ENCODE measurements at places on chromosomes 6 and 20.

- DNase-seq: no peak
These were observed 9.0 kb downstream of the GNAS-AS1 start for GRCh38 chr20:58841539-58842264.

- no peak for DNase-seq
These were observed 231.3 kb downstream of the TFAP2C start for GRCh38 chr20:56860413-56860812.

GRCh38 chr6:156509496-156509895 lies 267.7 kb upstream of the ARID1B start:
- no peak for DNase-seq

GRCh38 chr20:49616154-49617007 lies 48.4 kb upstream of the PTGIS start:
- DNase-seq: no peak

DNA sequence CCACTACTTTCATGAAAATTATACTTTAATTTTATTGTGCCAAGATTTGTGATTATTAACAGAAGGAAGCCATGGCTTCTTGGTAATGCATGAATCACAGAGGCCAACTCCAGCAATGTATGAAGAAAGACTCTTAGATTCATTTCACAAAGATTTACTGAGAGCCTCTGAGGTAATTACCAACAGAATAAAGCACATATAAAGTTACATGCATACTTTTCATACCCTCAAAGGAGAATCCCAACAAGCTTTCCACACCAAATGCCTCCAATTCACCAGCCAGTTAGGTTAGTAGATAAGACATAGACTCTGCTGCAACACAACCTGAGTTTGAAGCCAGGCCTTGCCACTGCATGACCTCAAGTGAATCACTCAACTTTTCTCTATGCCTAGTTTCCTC lies 41.9 kb downstream of the HBS1L start:
- no peak for DNase-seq

DNA sequence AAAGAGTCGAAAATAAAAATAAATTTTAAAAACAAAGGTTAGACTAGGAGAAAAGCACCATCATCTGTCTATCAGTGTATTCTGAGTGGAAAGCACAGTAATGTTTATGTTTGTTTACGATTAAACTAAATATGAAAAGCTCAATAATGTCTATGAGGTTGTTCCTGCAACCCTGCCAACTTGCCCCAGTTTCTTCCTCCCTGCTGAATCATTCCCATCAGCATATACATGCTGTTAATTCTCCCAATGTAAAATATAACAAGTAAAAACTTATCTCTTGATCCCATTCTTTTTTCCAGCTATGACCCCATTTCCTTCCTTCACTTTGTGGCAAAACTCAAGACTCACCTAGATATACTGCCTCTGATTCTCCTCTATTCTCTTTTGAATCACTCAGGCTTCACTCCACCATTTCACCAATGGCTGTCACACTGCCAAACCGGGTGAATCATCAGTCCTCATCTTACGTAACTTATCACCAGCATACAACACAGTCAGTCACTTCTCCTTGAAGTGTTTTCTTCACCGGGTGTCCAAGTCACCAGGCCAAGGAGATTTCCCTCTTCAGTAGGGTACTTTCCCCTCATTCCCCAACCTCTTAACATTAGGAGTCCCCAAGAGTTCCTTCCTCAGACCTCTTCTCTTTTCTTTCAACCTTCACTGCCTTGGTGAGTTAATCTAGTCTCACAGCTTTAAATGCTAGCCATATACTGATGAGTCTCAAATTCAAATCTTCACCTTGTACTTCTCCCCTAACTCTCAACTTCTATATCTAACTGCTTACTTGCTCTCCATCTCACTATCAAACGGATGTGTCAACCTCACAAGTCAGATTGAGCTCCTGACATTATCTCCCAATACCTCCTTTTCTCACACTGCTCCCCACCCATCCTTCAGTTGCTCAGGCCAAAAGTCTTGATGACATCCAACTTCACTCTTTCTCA lies 6.2 kb downstream of the TMEM242 start:
- peak; percentile 67 for DNase-seq

GRCh38 chr20:35991142-35991771 lies 22.9 kb downstream of the CNBD2 start:
- peak; percentile 41 for DNase-seq

DNA sequence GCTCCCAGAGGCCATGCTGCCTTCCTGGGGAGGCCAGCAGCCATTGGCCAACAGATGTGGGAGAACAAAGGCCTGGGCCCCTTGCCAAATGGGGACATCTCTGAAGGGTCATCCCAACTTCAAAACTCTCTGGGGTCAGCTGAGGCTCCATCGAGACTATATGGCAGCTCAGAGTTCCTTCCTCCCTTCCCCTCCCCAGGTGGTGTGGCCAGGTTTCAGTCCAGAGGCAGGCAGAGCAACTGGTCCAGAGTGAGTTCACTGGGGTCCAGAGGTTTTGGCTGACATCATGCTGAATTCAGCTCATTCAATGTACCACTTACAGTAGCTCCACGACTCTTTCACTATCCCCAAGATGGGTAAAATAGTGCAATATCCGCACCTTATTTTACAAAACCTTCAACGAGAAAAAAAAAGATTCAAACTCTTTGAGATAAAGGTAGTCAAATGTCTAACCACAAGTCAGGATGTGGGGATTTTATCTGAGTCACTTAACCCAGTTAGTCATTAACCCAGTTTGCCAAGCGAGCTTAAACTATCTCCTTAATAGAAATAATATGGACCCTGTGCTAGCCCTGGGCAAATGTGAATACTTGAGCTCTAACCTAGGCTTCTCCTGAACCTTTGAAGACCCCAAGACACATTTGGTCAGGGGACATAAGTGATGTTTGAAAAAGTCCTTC lies 108.4 kb upstream of the PLEKHG1 start:
- DNase-seq: peak; percentile 36

DNA sequence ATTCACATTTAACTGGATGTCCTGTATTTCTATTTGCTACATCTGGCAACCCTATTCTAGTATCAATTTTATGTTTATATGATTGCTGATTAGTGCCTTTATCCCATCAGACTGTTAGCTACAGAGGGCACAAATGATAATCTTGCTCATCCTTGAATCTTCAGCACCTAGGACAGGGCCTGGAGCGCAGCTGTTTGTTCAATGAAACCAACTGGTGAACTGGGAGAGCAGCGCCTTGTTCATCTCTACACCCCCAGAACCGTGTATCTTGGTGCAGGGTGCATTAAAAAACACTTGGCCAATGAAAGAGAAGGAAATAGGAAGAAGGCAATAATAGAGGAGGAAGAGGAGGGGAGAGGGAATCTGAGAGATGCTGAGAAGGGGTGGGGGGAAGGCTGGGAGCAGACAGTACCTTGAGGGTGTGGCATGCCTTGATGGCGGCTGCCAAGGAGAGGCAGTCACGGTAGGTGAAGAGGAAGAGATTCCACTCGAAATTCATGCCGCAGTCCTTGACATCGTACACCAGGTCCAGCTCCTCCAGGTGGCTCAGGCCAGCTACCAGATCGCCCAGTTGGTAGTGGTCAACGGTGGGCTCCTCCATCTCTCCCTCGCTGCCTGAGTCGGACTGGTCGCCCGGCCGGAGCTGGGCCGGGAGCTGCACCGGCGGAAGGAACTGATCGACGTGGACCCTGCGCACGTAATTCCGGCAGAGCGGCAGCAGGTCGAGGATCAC lies 15.5 kb downstream of the TMEM151B start:
- no peak for DNase-seq

- no peak for DNase-seq
These were observed 61.1 kb upstream of the FBXO30 start for GRCh38 chr6:145875496-145876211.

DNA sequence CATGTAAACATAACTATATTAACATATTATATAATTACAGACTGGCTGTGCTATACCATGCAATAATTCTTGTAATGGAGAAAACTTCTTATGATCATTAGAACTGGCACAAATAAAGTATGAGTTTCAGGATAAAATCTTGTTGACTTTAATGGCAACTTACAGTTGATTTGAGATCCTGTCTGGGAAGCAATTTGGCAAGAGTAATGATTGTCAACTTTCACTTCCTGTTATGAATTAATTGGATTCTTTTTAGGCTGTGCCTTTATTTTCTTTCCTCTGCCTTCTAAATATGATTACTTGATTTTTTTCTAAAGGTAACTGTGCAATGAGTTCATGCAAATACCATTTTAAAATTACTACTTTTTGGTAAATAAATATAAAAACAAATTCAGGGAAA lies 158.1 kb upstream of the B3GAT2 start:
- no peak for DNase-seq

- DNase-seq: no peak
These were observed 47.4 kb upstream of the IRF4 start for GRCh38 chr6:343960-344815.

DNA sequence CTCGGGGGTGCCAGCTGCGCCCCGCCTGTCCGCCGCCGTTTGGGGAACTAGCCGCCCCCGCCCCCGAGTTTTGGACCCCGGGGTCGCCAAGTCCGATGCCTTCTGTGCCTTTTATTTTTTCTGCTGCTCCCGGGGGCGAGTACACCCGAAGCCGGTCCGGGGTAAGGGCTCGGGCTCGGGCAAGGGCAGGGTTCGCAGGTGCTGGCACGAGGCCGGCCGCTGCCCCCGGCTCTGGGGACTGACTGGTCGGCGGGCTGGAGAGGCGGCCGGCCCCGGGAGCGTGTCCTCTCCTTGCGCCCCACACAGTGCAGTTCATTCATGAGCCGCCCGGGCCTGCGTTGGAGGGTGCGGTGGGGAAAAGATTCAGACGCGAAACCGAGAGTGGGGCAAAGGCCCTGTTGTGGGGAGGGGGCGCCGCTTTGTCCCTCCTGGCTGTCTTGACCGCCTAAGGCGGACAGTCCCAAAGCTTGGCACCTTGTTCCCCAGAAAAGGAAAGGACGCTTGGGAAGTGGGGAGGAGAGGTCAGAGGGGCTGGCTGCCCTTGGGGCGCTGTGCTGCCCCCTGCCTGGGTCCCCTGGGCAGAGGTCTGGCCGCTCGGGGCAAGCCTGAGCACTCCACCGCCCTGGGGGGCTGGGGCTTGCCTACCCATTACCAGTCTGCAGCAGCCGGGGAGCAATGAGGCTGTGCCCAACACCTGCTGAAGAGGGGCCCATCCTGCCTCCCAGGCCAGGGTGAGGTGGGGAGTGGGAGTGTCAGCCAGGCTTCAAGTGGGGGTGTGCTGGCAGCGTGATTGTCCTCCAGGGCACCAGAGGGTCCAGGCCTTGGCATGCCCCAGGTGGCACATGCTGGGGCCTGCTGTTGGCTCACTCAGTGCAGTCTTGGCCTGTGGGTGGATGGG lies 915 bp downstream of the TMEM63B start:
- peak; percentile 41 for DNase-seq

- no peak for DNase-seq
These were observed 308.6 kb downstream of the TAF4 start for GRCh38 chr20:61756966-61757677.

GRCh38 chr6:149922642-149923326 lies at the start of gene RAET1G:
Gene RAET1G, minus strand, starts transcription at chr6:149923121. Its CDS starts 111 bp downstream, at chr6:149923010.
- DNase-seq: peak; percentile 90

- DNase-seq: no peak
These were observed 253.0 kb downstream of the NKAIN2 start for GRCh38 chr6:124056407-124057334.

GRCh38 chr20:50416269-50417022 lies 93.7 kb upstream of the PTPN1 start:
- DNase-seq: no peak

DNA sequence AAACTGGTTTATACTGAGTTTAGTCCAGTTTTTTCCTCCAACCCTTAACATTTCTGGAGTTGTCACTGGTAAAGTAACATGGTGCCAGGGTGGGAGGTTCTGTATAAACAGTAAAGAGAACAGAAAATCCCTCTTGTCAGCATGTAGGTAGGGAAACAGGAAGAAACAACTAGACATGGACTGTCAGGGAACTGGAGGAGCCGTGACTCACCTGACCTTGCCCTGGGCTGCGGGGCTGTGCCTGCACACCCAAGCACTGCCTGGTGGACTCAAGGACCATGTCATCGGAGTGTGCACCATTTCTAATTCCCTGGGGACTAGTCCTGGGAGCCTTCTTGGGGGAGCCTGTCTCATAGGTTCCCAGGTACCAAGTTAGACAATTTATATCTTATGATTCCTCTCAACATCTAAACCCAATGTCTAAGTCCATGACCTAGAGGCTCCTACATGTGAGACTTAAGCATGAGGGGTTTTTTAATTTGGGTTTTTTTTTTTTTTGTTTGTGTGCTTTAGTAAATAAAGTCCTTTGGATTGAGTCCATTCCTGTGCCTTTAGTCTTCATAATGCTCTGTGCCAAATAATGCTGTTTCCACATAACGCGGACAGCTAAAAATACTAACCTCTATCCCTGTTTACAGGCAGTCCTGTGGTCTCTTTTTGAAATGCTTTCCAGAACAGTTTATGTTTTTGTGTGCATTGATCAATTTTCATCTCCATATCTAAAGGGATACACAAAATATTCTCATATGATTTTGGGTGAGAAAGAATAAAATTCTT lies 136.9 kb upstream of the SUPT3H start:
- no peak for DNase-seq

GRCh38 chr6:34275128-34275804 lies 26.5 kb upstream of the SMIM29 start:
- DNase-seq: no peak

DNA sequence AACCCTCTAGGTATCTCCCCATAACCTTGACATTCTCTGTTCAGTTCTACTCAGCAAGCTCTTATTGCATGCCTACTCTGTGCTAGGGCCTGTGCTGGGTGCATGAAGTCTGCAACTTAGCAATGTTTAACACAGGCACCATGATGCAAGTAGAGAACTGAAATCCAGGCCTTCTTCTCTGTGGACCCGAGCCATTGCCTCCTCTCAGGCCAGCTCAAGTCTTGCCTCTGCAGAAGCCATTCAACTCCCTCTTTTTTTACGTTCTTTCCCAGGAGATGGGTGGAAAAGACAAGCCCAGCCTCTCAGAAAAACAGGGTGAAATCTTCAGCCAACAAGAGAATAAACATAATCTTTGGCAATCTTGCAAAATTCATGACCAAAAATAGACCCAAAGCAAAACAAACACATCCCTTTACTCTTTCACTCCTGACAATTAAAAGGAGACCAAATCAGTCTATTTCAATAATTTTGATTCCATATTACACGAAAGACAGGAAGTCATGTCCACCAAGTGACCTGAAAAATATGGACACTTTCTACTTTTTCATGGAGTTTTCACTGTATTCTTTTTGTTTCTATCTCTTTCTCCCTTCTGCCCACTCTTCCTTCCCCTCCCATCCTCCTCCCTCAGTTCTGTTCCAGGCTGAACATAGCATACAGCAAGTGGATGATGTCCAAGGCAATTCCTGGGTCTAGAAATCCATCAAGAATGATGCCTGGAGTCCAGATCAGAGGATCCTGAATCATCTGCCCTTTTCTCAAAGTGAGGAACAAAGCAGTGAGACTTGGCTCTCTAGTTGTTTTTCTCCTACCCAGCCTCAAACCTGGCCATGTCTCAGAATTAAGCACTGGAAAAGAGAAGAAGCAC lies 45.4 kb upstream of the MOCS1 start:
- DNase-seq: no peak

- DNase-seq: no peak
These were observed 426.0 kb upstream of the SULF2 start for GRCh38 chr20:48211238-48211637.

- DNase-seq: no peak
These were observed 15.3 kb upstream of the C6orf58 start for GRCh38 chr6:127561660-127562059.

- no peak for DNase-seq
These were observed 61.6 kb downstream of the SRC start for GRCh38 chr20:37407573-37408002.

Data from activated CD4-positive, alpha-beta T cell treated with anti-CD3 and anti-CD28 coated beads for 36 hours (primary cell).